Activated CD4-positive, CD25-positive, alpha-beta regulatory T cell treated with anti-CD3 and anti-CD28 coated beads, Interleukin-2, amount 50 U/mL, for 16 hours (primary cell): ENCODE measurements at places on chromosomes 3 and 15.

DNA sequence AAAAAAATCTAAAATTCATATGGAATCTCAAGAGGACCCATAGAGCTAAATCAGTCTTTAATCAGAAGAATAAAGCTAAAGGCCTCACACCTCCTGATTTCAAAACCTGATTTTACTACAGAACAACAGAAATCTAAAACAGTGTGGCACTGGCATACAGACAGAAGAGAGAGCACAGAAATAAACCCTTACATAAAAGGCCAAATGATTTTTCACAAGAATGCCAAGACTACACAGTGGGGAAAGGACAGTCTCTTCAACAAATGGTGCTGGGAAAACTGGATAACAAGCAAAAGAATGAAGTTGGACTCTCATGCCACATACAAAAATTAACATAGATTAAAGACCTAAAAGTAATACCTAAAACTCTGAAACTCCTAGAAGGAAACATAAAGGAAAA lies 10.1 kb downstream of the TOP2B start:
- DNase-seq = no peak

- DNase-seq = no peak
Measured at GRCh38 chr3:182567700-182568099, 225.6 kb upstream of the ATP11B start.

DNA sequence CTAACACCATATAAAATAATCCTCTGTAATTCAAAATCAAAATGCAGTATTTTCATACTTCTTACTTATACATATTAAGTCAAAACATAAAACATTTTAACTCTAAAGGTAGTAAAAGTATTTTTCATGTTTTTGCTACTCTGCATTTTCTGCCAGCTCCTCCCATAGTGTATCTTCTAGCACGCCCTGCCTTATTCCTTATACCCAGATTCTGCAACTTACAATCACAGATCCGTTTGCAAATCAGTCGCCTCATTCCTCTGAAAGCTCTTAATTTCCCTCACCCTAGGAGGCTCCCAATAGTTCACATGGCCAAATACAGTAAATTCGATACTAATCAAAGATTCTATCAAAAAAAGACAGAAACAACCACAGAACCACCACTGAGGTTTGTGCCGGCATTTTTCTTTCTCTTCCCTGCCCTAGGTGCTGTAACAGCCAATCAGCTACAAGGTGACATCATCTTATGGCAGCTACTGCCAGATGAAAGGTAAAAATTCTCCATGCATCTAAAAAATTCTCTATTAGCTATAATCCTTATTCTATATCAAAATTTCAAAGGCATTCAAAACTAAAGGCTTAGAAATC lies 72.9 kb downstream of the CLASP2 start:
- DNase-seq = no peak

DNA sequence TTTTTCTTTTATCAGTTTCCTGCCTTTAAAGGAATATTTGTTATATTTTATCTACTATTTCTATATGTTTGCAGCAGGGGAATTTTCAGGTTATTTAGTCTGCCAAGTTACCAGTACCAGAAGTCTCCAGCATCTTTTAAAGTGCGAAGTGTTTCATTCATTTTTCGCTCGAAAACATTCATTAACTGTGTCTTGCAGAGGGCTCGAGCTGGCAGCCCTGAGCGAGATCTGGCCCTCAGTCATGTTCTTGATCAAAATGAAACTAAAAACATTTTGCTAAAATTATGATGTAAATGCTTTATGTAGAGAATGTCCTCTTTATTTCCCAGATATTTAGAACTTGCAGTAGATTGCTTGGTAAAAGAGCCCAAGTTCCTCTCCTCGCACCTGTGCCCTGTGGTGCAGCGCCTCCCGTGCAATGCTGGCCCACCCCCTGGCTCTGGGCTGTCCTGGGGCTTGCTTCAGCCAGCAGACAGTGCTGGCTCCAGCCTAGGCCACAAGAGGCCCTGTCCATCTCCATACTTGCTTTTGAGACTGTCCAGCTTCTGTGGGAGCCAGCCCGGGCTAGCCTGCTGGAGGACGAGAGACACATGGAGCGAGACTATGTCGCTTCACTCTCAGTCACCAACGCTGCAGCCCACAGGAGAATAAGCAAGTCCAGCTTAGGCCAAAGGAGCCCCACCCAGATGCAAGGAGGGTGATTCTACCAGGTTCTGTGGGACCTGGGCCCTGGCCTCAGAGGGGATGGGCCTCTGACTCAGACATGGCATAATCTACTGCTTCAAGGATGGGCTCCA lies 71.9 kb upstream of the PRR23E start:
- DNase-seq = no peak

- DNase-seq = no peak
Measured at GRCh38 chr3:173096140-173096539, 44.9 kb downstream of the SPATA16 start.
